ENCODE measurements at places on chromosomes 11 and 22. TPM values are rescaled to one million over a fixed set of nuclear protein-coding genes. Genes with fewer than 3 reads are reported as not detected.

- DNase-seq = no peak
These were observed 14.4 kb downstream of the SCN3B start for GRCh38 chr11:123640029-123640428.

DNA sequence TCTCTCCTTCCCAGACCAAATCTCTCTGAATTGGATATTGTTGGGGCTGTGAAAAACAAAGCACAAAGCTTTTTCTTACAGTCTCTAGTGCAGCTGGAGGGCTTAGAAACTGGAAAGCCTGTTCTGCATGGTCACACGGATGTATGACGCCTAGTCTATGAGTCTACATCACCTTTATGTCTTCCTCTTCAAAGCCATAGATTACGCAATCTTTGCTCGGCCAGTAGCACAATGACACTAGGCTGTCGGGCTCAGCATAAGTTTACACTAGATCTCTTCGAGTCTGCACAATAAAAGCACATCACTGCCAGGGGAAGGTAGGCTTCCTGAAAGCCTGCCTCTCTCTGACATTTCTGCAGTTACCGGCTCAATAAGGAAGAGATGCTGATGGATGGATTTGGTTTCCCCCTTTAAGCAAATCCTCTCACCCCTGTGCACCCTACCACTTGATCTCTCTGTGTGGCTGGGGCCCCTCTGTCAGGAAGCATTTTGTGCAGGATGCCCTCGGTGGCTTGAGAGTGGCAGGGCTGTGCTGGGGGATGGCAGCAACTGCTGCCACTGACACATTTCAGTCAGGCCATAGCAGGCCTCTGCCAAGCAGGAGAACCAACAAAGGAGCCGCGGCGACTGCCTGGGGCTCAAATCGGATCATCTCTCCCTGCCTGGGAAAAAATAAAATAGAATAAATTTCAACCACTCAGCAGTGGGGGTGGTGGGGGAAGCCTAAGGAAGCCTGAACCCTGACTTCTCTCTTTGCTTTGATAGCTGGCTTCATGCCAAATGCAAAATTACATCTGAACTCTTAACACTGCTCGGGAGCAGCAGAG, 1272.8 kb downstream of the LRRC4C start:
- no peak for DNase-seq

GRCh38 chr11:120635136-120635810, 123.7 kb downstream of the GRIK4 start:
- no peak for DNase-seq

- no peak for DNase-seq
These were observed 21.4 kb downstream of the TPBGL start for GRCh38 chr11:75261902-75262361.

DNA sequence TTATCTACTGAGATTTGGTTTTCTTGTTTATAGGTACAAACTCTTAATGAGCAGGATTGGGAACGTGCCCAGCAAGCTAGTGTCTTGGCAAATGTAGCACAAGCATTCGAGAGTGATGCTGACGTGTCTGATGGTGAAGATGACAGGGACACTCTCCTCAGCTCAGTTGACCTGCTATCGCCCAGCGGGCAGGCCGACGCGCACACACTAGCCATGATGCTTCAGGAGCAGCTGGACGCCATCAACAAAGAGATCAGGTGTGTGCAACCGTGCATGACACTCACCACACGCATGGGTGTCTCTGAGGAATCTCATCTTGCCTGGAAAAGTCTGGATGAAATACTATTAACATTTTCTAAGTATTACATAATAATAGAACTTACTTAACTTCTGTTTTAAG, 54.7 kb upstream of the CTTN start:
- no peak for DNase-seq

GRCh38 chr11:114123692-114124330, 64.3 kb downstream of the ZBTB16 start:
- DNase-seq = no peak

DNA sequence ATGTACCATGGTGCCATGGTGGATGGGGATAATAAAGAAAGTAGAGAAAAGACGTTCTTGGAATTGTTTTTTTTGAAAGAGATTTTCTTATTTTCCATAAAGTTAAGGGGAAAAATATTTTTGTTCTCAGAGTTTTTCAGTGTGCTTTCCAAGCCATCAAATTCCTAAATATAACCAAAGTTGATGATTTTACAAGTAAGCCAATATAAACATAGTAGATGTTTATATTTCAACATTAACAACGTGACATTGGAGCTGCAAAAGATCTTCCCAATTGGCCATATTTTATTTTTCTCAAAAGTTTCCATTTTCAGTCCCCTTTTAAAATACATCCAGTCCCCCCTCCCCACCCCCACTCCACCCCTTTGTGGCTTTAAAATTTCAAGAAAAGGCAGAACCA, 80.9 kb upstream of the PICALM start:
- no peak for DNase-seq

DNA sequence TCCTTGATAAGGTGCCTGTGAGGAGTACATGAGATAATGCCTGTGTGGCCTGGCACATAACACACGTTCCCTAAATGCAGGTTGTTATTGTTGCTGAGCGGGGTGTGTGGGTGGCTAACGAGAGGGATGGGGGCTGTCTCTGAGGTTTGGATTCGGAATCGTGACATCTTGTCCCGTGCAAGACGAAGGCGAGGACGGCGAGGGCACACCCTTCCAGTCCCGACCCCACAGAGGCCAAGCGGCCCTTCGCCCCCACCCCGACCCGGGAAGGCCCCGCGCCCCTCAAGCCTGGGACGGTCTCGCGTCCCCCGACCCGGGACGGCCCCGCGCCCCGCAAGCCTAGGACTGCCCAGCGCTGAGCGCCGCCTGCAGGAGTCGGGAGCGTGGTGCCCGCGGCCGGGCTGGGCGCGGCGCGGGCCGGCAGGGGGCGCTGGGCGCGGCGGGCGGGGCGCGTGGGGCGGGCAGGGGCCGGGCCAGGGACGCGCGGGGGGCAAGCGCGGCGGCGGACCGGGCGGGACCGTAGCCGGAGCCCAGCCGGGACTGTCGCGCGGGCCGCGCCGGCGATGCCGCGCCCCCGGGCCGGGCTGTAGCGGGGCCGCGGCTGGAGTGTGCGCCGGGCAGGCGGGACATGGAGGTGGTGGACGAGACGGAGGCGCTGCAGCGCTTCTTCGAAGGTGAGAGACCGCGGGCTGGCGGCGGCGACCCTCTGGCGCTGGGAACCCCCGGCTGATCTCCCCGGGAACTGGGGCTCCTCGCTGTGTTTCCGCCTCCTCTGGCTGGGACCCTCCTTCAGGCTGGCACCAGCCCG, at the start of gene MYRF:
MYRF (plus strand) TSS at position 520 of the 808 bp plus-strand sequence; CDS start at position 629, 109 bp downstream.
- DNase-seq = no peak

Gene TRIM6
- polyA plus RNA-seq = 3.8 TPM

Gene MS4A4A
- polyA plus RNA-seq = not detected

Gene OR8G5
- not detected for polyA plus RNA-seq

All from BJ (cell line).